ENCODE measurements at places on chromosomes 6 and 20. TPM values are rescaled to one million over a fixed set of nuclear protein-coding genes. Genes with fewer than 3 reads are reported as not detected.

DNA sequence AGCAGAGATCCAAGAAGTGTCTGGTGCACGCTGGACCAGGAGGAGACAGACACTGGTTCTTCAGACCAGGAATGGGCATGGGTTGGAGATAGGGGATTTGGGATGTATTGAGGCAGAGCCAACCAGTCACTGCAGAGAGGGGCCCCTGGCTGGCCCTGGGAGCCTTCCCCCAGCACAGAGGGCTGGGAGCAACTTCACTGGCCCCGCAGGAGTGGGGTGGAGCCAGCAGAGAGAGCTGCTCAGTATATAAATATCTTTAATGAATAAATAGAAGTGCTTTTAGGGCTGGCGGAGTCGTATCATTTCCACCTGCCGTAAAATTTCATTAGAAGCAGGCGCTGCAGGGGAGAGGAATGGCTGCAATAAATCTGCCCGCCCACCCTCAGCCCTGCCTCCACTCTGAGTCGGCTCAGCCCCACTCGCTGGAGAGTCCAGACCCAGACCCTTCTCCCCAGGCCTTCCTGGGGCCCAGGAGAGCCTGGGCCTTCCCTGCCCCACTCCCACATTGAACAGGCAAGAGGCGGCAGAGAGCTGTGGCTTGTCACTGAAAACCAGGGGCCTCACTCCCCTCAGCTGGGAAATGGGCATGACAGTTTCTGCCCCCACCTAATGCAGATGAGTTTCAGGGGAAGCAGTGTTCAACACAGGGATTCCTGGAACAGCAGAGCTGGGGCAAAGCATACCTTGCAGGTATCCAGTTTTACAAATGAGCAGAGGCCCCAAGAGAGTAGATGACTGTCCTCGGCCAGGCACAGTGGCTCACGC, 23.9 kb upstream of the VSTM2L start:
- H3K4me1 ChIP-seq = no peaks in the 10 kb centered on the region
- DNase-seq = no peak
- H3K4me3 ChIP-seq = no peak overlapping the region
- no peaks in the 10 kb centered on the region for H3K27me3 ChIP-seq
- H3K27ac ChIP-seq = no peak overlapping the region
- H3K36me3 ChIP-seq = no peaks in the 10 kb centered on the region

DNA sequence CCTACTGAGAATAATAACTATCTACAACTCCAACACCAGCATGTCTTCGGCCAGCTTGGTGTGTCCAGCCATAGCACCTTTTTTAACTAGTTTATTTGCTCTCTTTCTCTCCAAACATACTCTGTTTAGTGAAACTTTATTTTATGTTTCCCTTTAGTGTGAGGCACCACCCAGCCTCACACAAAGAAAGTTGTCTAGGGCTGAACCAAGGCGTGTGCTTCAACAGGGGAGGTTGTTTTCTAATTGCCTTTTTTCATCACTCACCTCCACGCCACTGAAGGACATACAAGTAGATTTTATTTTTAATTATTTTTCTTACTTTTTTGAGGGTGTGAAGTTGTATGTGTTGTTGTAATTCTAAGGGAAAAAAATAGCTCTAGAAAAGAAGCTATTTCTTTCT, 125.6 kb upstream of the MARCKS start:
- H3K36me3 ChIP-seq = no peaks in the 10 kb centered on the region
- no peaks in the 10 kb centered on the region for H3K4me1 ChIP-seq
- no peak overlapping the region for H3K27ac ChIP-seq
- no peaks in the 10 kb centered on the region for H3K27me3 ChIP-seq
- H3K4me3 ChIP-seq = no peak overlapping the region

- no peaks in the 10 kb centered on the region for H3K4me1 ChIP-seq
- H3K4me3 ChIP-seq = no peak overlapping the region
- no peaks in the 10 kb centered on the region for H3K36me3 ChIP-seq
- H3K27ac ChIP-seq = no peak overlapping the region
These were observed 24.2 kb downstream of the DNAJC5 start for GRCh38 chr20:63919130-63919529.

DNA sequence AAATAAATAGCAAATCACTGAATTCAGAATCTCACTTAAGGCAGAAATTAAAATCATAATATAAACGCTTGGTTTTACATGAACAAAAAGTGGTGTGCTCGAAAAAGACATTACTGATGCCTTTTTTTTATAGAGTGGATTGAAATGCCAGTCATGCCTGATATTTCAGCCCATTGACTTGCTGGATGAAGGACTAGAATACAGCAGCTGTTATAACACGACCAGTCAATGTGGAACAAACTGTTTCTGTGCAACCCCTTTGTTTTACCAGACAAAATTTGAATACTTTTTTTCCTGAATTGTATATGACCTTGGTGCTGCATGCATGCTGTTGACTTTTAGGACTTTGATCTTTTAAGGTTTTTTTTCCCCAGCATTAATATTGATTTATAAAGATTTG, 150.0 kb downstream of the QKI start:
- H3K4me1 ChIP-seq = no peaks in the 10 kb centered on the region
- H3K27ac ChIP-seq = no peak overlapping the region
- H3K4me3 ChIP-seq = no peak overlapping the region
- DNase-seq = no peak

- DNase-seq = no peak
- no peaks in the 10 kb centered on the region for H3K36me3 ChIP-seq
- H3K27ac ChIP-seq = no peak overlapping the region
These were observed 434.3 kb downstream of the TBC1D32 start for GRCh38 chr6:120899932-120900331.

- no peaks in the 10 kb centered on the region for H3K36me3 ChIP-seq
- H3K4me1 ChIP-seq = no peaks in the 10 kb centered on the region
- H3K27me3 ChIP-seq = no peaks in the 10 kb centered on the region
- DNase-seq = no peak
- H3K27ac ChIP-seq = no peak overlapping the region
- H3K4me3 ChIP-seq = no peak overlapping the region
These were observed 73.2 kb downstream of the BCKDHB start for GRCh38 chr6:80179695-80180094.

GRCh38 chr6:39558591-39559190, 166.5 kb downstream of the KIF6 start:
- H3K27me3 ChIP-seq = no peaks in the 10 kb centered on the region
- H3K36me3 ChIP-seq = no peaks in the 10 kb centered on the region
- no peaks in the 10 kb centered on the region for H3K4me1 ChIP-seq
- DNase-seq = no peak

GRCh38 chr6:7431313-7431673, 41.7 kb downstream of the RIOK1 start:
- H3K27ac ChIP-seq = no peak overlapping the region
- H3K27me3 ChIP-seq = no peaks in the 10 kb centered on the region
- no peak overlapping the region for H3K4me3 ChIP-seq
- no peak for DNase-seq
- H3K4me1 ChIP-seq = no peaks in the 10 kb centered on the region

DNA sequence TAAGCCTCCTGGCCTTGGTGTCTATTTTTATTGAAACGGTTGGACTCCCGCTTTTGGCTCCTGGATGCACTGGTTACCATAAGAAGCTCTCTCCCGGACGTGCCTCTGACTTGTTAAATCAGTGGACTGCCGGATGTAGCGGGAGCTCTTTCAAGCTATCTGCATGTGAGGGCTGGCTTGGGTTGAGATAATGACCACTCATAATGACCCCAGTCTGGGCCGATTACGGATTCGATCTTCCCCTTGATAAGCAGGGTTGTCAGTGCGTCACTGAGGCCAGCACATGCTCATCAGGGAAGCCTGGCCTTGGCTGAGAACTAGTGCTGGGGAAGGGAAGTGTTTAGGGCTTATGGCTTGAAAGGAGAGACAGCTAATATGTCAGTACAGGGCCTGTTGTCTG, 528.1 kb downstream of the CDH26 start:
- H3K27ac ChIP-seq = no peak overlapping the region
- H3K36me3 ChIP-seq = no peaks in the 10 kb centered on the region
- no peaks in the 10 kb centered on the region for H3K27me3 ChIP-seq
- no peaks in the 10 kb centered on the region for H3K4me1 ChIP-seq

GRCh38 chr20:42604998-42605956, 584.4 kb downstream of the PTPRT start:
- DNase-seq = no peak
- no peaks in the 10 kb centered on the region for H3K27me3 ChIP-seq
- H3K4me3 ChIP-seq = no peak overlapping the region
- H3K4me1 ChIP-seq = no peaks in the 10 kb centered on the region
- H3K36me3 ChIP-seq = no peaks in the 10 kb centered on the region

GRCh38 chr6:48116699-48117645, 6.0 kb upstream of the PTCHD4 start:
- no peaks in the 10 kb centered on the region for H3K36me3 ChIP-seq
- H3K27ac ChIP-seq = no peak overlapping the region
- no peak for DNase-seq
- no peaks in the 10 kb centered on the region for H3K4me1 ChIP-seq

DNA sequence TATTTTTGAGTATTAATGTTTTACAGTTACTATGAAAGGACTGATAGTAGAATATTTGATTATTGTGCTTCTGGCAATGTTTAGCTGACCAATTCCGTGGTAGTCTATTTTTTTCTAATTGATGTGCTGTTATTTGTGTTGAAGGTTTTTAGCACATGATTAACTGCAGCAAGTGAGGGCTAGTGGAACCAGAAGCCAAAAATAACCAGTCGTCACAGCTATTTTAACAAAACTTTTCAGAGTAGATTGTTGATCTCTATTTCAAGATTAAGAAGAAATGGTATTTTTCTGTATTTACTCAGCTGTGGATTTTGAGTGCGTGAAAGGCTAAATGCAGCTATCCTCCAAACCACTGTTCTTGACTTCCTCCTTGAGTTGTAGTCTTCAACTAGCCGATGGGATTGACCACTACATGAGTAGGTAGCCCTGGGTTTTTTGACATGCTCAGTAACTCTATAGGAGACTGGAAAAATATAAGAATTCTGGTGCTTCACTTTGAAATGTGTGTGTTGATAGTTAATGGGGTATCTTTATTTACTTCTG, 258.0 kb downstream of the ZFAND3 start:
- H3K27me3 ChIP-seq = no peaks in the 10 kb centered on the region
- no peak overlapping the region for H3K4me3 ChIP-seq
- H3K36me3 ChIP-seq = no peaks in the 10 kb centered on the region
- no peaks in the 10 kb centered on the region for H3K4me1 ChIP-seq
- H3K27ac ChIP-seq = no peak overlapping the region

- no peaks in the 10 kb centered on the region for H3K4me1 ChIP-seq
- H3K4me3 ChIP-seq = no peak overlapping the region
- H3K36me3 ChIP-seq = no peaks in the 10 kb centered on the region
These were observed 42.2 kb downstream of the NFATC2 start for GRCh38 chr20:51500311-51500710.

Gene HAO1
- not detected for total RNA-seq

Gene BTBD3
- 50.3 TPM for total RNA-seq

Gene GGTLC1
- not detected for total RNA-seq

Gene EDN1
- 36.8 TPM for total RNA-seq

Gene NMBR
- not detected for total RNA-seq

Gene MCHR2
- not detected for total RNA-seq

Gene GGT7
- total RNA-seq = 21.8 TPM

Gene C2
- total RNA-seq = 10.2 TPM

Gene MOG
- not detected for total RNA-seq

Gene MAS1
- not detected for total RNA-seq

Gene BPIFB1
- not detected for total RNA-seq

Gene CPXM1
- 28.5 TPM for total RNA-seq

Gene TSBP1
- not detected for total RNA-seq

Gene SLPI
- 30.6 TPM for total RNA-seq
